Calu3 (cell line): ENCODE measurements at places on chromosomes 6 and 20. TPM values are rescaled to one million over a fixed set of nuclear protein-coding genes. Genes with fewer than 3 reads are reported as not detected.

GRCh38 chr6:140079328-140079727 lies 704.9 kb upstream of the CITED2 start:
- no peak overlapping the region for H3K4me3 ChIP-seq
- peaks cover 12% of the 10 kb centered on the region for H3K4me1 ChIP-seq
- no peaks in the 10 kb centered on the region for H3K36me3 ChIP-seq
- H3K27me3 ChIP-seq, result no peaks in the 10 kb centered on the region

DNA sequence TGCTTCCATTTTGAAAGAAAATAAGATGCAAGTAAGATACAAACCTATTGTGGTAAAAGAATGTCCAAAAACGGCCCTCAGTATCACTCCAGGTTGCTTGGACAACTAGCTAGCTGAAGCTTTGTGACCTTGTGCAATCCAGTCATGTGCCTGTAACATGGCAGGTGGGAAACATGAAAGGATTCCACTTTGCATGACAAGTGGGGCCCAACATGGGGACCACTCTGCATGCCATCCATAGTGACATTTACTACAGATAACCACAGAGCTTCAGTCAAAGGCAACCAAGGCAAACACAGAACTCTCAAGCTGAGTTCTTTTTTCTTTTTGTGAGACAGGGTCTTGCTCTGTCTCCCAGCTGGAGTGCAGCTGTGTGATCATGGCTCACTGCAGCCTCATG lies 15.8 kb upstream of the FBXO9 start:
- peaks cover 16% of the 10 kb centered on the region for H3K4me1 ChIP-seq
- no peaks in the 10 kb centered on the region for H3K27me3 ChIP-seq
- H3K4me3 ChIP-seq, result no peak overlapping the region

- H3K4me1 ChIP-seq, result peaks cover 9% of the 10 kb centered on the region
- H3K27ac ChIP-seq, result no peak overlapping the region
- peaks cover 56% of the 10 kb centered on the region for H3K27me3 ChIP-seq
- H3K4me3 ChIP-seq, result no peak overlapping the region
These were observed 173.2 kb downstream of the CDH26 start for GRCh38 chr20:60131375-60131774.

DNA sequence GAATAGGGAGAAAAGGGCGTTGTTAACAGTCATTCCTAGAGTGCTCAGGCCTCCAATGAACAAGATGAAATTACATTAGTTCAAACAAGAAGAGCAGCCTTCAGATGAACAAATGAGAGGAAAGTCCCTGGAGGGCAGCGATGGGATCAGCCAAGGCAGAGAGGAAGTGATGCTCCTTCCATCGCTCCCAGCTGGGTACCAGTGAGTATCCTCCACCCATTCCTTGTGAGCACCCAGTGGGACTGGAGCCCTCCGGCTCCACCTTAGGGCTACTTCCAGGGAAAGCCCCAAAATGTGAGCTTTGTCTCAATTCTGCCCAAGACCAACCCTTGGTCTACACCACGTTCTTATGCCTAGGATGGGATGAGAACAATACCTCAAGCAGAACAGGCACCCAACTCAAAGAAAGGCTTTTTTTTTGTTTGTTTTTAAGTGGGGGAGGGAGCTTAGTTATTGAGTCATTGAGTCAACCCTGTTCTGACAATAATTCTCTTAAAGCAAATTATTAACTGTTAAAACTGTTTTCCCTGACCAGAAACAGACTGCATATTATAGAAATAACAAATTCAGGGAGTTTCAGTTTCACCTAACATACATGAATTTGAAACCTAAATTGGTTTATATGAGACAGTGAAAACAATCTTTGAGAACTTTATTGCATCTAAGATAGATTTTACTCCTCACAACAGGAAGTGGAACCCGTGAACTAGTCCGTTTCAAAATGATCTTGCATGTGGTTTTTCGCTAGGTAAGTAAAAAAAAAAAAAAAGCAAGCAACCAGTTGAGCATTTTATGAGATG lies 106.9 kb downstream of the IPCEF1 start:
- no peaks in the 10 kb centered on the region for H3K27me3 ChIP-seq
- H3K4me1 ChIP-seq, result peaks cover 17% of the 10 kb centered on the region
- no peaks in the 10 kb centered on the region for H3K36me3 ChIP-seq
- H3K4me3 ChIP-seq, result no peak overlapping the region
- no peak overlapping the region for H3K27ac ChIP-seq

GRCh38 chr20:1757606-1758512 lies 100.3 kb upstream of the SIRPG start:
- H3K4me3 ChIP-seq, result peak overlapping the region; percentile 15
- H3K27me3 ChIP-seq, result no peaks in the 10 kb centered on the region
- peaks cover 37% of the 10 kb centered on the region for H3K4me1 ChIP-seq
- DNase-seq, result no peak
- no peaks in the 10 kb centered on the region for H3K36me3 ChIP-seq

- no peak overlapping the region for H3K4me3 ChIP-seq
- H3K27me3 ChIP-seq, result no peaks in the 10 kb centered on the region
- H3K4me1 ChIP-seq, result no peaks in the 10 kb centered on the region
These were observed 6.0 kb downstream of the PPIL6 start for GRCh38 chr6:109434456-109434855.

DNA sequence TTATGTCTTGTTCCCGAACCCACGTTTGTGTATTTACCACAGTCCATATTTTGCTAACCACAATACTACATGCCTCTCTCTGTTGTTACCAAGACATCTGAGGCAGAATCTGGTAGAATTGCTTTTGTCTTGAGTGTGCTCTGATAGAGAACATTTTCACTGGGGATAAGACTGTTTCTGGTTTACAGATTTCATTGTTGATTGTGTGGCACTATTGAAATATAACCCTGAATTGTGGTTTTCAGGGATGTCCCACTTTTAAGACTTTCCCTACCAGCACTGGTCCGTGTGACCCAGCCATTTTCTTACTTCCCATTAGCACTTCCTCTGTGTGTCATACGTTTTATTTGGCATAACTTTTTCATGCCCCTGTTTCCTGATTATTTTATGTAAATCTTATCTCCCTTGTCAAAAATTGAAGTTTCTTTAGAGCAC lies 12.2 kb downstream of the NCOA7 start:
- H3K27me3 ChIP-seq, result no peaks in the 10 kb centered on the region
- H3K4me3 ChIP-seq, result no peak overlapping the region
- H3K4me1 ChIP-seq, result peaks cover 18% of the 10 kb centered on the region
- no peak for DNase-seq
- peaks cover 4% of the 10 kb centered on the region for H3K36me3 ChIP-seq
- H3K27ac ChIP-seq, result no peak overlapping the region

DNA sequence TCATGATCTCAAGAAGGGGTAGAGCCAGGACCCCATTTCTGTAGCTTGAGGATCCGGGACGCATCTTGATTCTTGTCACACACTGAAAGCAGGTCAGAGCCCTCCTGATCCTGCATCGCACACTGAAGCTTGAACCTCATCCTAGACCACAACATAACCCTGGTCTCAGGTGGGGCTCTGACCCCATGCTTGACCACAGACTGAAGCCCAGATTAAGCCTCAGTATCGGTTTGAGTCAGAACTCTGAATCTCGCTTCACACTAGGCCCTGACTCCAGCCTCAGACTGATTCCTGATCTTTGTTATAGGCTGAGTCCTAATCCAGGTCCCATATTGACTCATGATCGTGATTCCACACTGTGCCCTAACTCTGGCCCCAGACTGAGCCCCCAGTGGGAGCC lies 8.5 kb upstream of the RSPO4 start:
- H3K27ac ChIP-seq, result no peak overlapping the region
- H3K36me3 ChIP-seq, result no peaks in the 10 kb centered on the region
- no peak for DNase-seq

GRCh38 chr6:143301188-143301587 lies 149.3 kb downstream of the ADAT2 start:
- no peaks in the 10 kb centered on the region for H3K27me3 ChIP-seq
- H3K4me3 ChIP-seq, result no peak overlapping the region
- H3K4me1 ChIP-seq, result no peaks in the 10 kb centered on the region
- DNase-seq, result no peak

GRCh38 chr6:134217798-134218140 lies 100.1 kb downstream of the SGK1 start:
- no peaks in the 10 kb centered on the region for H3K4me1 ChIP-seq
- no peaks in the 10 kb centered on the region for H3K36me3 ChIP-seq
- H3K27ac ChIP-seq, result no peak overlapping the region
- DNase-seq, result no peak
- no peaks in the 10 kb centered on the region for H3K27me3 ChIP-seq

GRCh38 chr6:155054491-155055250 lies 59.6 kb downstream of the TIAM2 start:
- H3K4me3 ChIP-seq, result no peak overlapping the region
- H3K27me3 ChIP-seq, result no peaks in the 10 kb centered on the region
- H3K27ac ChIP-seq, result no peak overlapping the region
- peaks cover 8% of the 10 kb centered on the region for H3K4me1 ChIP-seq
- H3K36me3 ChIP-seq, result no peaks in the 10 kb centered on the region

GRCh38 chr20:45218124-45218523 lies 3.0 kb upstream of the SEMG2 start:
- H3K4me3 ChIP-seq, result no peak overlapping the region
- no peak overlapping the region for H3K27ac ChIP-seq
- H3K4me1 ChIP-seq, result peaks cover 7% of the 10 kb centered on the region
- H3K36me3 ChIP-seq, result no peaks in the 10 kb centered on the region
- peaks cover 47% of the 10 kb centered on the region for H3K27me3 ChIP-seq

DNA sequence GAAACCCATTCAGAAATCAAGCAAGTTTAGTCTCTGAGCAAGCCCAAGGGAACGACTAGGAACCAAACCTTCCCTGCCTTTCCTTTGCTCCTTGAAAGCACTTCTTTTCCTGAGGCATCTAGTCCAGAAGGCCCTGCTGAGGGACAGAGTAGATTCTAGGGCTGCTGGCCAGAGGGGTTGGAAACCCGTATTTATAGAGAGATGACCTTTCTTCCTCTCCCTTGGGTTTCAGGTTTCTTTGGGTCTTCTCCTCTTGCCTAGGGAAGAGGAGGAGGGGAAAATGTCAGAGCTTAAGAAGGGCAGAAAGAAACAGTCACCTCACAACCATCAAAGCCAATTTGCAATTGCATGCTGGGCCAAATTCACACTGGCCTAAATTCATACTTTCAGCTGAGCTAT lies 5.8 kb downstream of the APOBEC2 start:
- peaks cover 6% of the 10 kb centered on the region for H3K36me3 ChIP-seq
- H3K27me3 ChIP-seq, result no peaks in the 10 kb centered on the region
- DNase-seq, result no peak
- peak overlapping the region; percentile 36 for H3K27ac ChIP-seq
- H3K4me3 ChIP-seq, result no peak overlapping the region
- H3K4me1 ChIP-seq, result peaks cover 27% of the 10 kb centered on the region

DNA sequence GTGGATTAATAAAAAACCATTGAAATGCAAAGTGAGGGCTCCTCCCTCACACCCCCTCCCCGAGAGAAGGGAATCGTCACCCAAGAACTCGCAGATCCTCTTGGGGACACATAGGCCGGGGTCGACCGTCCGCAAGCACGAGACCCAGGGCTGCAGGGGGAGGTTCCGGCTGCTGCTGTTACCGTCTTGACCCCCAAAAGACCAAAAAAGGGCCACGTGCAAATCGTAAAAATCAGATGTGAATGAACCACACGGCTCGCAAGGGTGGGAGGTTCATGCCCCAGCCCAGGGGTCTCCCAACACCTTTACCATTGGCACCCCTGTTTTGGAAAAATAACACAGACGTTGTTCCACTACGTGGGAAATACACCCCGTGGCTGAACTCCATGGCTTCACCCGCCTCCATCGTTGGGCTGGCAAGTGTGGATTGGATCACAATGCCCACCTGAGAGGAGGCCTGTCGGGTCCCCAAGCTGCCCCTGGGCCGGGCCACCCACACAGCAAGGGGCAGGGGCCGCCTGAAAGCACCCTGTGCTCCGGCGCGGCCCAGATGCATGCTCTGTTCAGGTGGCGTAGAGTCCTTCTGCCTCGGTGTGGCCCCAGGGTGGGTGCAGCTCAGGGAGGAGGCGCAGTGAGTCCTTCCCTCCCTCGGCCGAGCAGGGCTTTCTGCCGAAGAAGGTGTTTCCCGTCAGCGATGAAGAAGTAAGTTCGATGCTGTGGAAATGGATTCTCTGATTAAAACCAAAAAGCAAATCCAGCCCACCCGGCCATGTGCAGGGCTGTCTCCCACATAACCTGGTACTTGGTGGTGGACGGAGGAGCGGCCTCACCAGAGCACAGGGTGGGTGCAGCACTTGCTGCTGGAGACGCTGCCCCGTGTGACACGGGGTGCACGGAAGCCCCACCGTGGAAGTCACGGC lies 85.0 kb downstream of the YTHDF1 start:
- no peak for DNase-seq
- no peak overlapping the region for H3K27ac ChIP-seq
- peaks cover 33% of the 10 kb centered on the region for H3K27me3 ChIP-seq
- H3K4me3 ChIP-seq, result no peak overlapping the region
- H3K36me3 ChIP-seq, result no peaks in the 10 kb centered on the region

- no peaks in the 10 kb centered on the region for H3K27me3 ChIP-seq
- H3K27ac ChIP-seq, result no peak overlapping the region
- no peaks in the 10 kb centered on the region for H3K4me1 ChIP-seq
- H3K36me3 ChIP-seq, result peaks cover 27% of the 10 kb centered on the region
These were observed 35.3 kb downstream of the KCTD20 start for GRCh38 chr6:36478051-36478526.

- peak; percentile 66 for DNase-seq
- peaks cover 13% of the 10 kb centered on the region for H3K36me3 ChIP-seq
- H3K4me3 ChIP-seq, result peak overlapping the region; percentile 9
- H3K27me3 ChIP-seq, result no peaks in the 10 kb centered on the region
- peaks cover 52% of the 10 kb centered on the region for H3K4me1 ChIP-seq
These were observed 43.4 kb downstream of the SLC22A3 start for GRCh38 chr6:160391419-160392116.

GRCh38 chr6:156886409-156886808 lies 109.2 kb downstream of the ARID1B start:
- peaks cover 50% of the 10 kb centered on the region for H3K4me1 ChIP-seq
- DNase-seq, result peak; percentile 64
- peaks cover 7% of the 10 kb centered on the region for H3K36me3 ChIP-seq
- peak overlapping the region; percentile 92 for H3K27ac ChIP-seq
- peak overlapping the region; percentile 67 for H3K4me3 ChIP-seq

- H3K4me1 ChIP-seq, result no peaks in the 10 kb centered on the region
- H3K36me3 ChIP-seq, result no peaks in the 10 kb centered on the region
- DNase-seq, result no peak
- H3K4me3 ChIP-seq, result no peak overlapping the region
- no peak overlapping the region for H3K27ac ChIP-seq
These were observed 10.3 kb downstream of the GFRA4 start for GRCh38 chr20:3652676-3653596.

DNA sequence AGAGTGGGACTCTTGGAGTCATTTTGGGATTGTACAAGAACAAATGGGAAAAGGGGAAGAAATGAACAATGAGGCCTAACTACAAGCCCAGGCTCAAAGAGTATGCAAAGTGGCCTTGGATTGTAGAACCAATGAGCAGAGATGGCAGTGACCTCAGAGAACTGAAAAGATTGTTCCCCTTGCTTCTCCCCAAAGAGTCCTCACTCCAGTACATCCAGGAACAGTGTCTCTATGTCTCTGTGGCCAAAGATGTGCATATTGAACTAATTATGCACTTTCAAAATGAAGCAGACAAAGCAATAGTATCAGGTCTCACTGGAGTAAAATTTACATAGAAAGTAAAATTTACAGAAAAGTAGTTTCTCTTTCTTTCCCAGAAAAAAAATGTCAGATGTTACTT lies 81.0 kb downstream of the SMLR1 start:
- H3K27ac ChIP-seq, result no peak overlapping the region
- H3K36me3 ChIP-seq, result no peaks in the 10 kb centered on the region
- DNase-seq, result no peak
- no peaks in the 10 kb centered on the region for H3K27me3 ChIP-seq

Gene CST2
- total RNA-seq, result not detected in 2 replicates

Gene DUSP15
- total RNA-seq, result 0.47 TPM in 1 of 2 replicates, not detected in the other

Gene TNFRSF6B
- not detected in 2 replicates for total RNA-seq

Gene CNR1
- total RNA-seq, result 0.31 and 0.69 TPM in 2 replicates

Gene MYBL2
- 113 and 125 TPM in 2 replicates for total RNA-seq

Gene GSTA3
- total RNA-seq, result not detected in 2 replicates

Gene LIME1
- 25.8 and 27.1 TPM in 2 replicates for total RNA-seq

Gene TRMT11
- total RNA-seq, result 20.2 and 27.7 TPM in 2 replicates

Gene COL20A1
- total RNA-seq, result 0.44 TPM in 1 of 2 replicates, not detected in the other

Gene POU3F2
- total RNA-seq, result 0.12 TPM in 1 of 2 replicates, not detected in the other

Gene MUCL3
- 0.07 and 0.15 TPM in 2 replicates for total RNA-seq

Gene ZBTB46
- total RNA-seq, result 2.5 and 3.2 TPM in 2 replicates

Gene SPTLC3
- total RNA-seq, result 7.5 and 11.1 TPM in 2 replicates

Gene GPR63
- 1.3 and 2.7 TPM in 2 replicates for total RNA-seq

Gene KCNK16
- not detected in 2 replicates for total RNA-seq
